ENCODE measurements at places on chromosomes 3 and 15. TPM values are rescaled to one million over a fixed set of nuclear protein-coding genes. Genes with fewer than 3 reads are reported as not detected.

DNA sequence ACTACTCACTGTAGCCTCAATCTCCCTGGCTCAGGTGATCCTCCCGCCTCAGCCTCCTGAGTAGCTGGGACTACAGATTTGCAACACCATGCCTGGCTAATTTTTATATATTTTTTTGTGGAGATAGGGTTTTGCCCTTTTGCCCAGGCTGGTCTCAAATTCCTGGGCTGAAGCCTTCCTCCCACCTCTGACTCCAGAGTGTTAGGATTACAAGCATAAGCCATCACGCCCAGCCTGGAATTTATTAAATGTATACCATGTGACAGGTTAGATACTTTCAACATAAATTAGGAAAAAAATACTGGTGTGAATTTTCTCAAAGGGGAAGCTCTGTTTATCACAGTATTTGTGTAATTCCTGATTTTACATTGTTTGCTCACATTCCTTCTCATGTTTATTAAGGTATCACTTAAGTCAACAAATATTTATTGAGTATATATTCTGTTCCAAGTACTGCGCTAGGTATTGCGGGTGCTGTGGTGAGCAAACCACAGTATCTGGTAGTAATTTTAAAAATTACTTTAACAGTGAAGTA, 24.8 kb downstream of the PPP4R2 start:
- DNase-seq = no peak

DNA sequence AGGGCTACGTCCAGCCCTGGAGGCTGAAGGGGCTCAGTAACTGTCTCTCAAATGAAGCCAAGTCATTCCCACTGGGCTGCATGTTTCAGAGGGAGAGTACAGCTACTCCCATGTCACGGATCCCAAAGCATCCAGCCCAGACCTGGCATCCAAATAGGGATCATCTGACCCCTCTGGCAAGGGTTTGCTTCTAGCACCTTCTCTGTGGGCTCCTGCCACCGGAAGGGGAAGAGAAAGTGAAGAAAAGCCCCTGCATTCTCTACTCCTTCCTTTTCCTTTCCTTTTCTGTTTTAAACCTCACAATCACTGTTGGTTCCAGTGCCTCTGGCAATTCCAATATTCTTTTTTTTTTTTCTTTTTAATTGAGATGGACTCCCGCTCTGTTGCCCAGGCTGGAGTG, 64.5 kb upstream of the CTSH start:
- no peak for DNase-seq

DNA sequence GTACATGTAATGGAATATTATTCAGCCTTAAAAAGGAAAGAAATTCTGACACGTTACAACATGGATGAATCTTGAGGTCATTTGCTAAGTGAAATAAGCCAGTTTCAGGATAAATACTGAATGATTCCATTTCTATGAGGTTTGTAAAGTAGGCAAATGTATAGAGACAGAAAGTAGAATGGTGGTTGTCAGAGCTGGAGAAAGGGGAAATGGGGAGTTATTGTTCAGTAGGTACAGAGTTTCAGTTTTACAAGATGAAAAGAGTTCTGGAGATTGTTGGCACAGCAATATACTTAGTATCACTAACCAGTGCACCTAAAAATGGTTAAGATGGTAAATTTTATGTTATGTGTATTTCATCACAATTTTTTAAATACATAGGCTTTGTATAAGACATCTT, 60.6 kb downstream of the USP8 start:
- DNase-seq = no peak

DNA sequence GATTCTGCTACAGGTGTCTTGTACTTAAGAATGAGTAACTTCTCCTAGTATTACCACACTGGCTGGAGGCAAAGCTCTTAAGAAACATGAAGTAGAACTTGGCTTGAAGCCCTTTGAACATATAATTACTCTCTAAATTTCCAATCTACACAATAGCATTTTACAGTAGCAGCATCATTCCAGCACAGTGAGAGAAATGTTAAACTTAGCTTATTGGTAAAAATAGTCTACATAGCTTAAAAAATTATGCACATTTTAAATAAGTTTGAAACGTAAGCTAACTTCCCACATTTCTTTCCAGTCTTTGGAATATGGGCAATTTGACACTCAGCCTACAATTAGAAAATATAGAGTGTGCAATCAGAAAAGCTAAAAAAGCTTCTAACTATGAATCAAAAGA, 32.8 kb upstream of the TOP2B start:
- DNase-seq = no peak

DNA sequence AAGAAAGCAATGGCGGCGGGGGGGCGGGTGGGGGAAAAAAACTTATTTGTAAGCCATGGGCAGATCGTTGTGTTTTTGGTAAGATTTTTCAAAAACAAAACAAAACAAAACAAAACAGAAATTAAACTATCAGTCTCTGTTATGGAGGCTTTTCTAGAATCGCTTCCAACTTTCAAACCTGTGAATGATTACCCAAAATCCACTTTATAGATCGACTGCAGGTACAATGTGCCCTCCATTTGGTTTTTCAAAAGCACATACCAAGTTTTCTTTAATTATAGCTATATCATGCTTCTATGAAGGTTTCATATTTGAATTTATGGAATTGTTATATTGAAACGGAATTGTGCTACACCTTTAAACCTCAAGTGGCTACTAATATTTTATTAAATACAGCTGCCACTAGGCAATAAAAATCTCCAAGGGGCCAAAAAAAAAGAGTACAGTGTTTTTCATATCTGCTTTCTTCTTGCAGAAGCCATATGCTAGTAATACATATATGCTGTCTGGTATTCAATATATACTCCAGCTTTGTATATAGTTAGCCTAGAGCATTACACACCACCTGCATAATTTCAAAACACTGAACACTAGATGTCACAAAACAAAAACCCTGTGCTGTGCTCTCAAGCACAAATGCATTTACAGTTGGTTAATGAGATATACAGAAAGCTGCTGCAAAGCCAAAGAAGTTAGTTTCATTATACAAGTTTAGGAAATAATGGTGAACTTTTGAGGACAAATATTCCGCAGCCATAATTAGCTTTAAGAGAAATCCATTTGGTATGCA, 683.8 kb upstream of the NR2F2 start:
- DNase-seq = no peak

GRCh38 chr3:128482666-128483656, 10.0 kb downstream of the GATA2 start:
- DNase-seq = no peak

The CFAP161 gene
- not detected for total RNA-seq

The IL20RB gene
- 2.6 TPM for total RNA-seq

The P3H2 gene
- total RNA-seq = 40.5 TPM
